Activated CD4-positive, alpha-beta memory T cell treated with anti-CD3 and anti-CD28 coated beads, Interleukin-2, amount 10 ng/mL, durations not matched to agents 7 days and 5 days (primary cell): ENCODE measurements at places on chromosomes 2 and 18.

GRCh38 chr2:55391615-55392242 lies 27.9 kb downstream of the CCDC88A start:
- no peak for DNase-seq

GRCh38 chr18:340044-340443 lies 72.2 kb upstream of the THOC1 start:
- no peak for DNase-seq

DNA sequence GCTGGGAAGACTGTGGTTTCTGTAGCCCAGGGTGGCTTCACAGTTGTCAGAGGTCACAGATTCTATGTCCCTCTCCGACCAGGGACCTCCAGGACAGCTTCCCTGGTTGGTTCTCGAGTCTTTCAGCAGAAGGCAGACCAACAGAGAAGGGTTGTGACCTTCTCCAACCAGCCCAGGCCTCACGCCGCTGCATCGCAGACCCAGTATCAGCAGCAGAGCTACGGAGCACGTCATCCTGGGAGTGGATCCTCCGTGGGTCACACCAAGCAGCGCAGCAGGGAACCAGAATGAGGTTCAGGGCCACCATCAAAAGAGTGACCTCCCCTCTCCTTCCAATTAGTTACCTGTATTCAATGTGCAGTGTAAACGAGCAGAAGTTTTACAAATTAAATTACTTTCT lies 49.3 kb downstream of the ST3GAL5 start:
- DNase-seq, result no peak

- no peak for DNase-seq
Observed at GRCh38 chr2:100302585-100302892, 19.8 kb downstream of the LONRF2 start.

DNA sequence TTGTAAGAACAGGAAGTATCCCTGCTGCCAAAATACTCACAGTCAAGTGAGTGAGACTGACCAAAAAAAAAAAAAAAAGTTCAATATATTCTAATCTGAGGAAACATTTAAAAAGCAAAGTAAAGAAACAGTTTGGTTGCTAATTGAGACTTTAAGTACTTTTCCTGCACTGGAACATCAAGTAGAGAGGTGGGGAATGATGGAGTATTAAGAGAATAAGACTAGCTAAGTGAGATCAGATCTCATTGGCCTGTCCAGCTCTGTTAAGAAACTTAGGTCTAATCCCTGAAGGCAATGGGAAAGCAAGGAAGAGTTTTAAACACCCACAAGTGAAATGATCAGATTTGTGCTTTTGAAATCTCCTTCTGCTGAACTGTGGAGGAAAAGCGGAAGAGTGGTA lies 27.8 kb upstream of the MAP4K3 start:
- no peak for DNase-seq

GRCh38 chr2:25066455-25066854 lies 24.6 kb downstream of the EFR3B start:
- no peak for DNase-seq

DNA sequence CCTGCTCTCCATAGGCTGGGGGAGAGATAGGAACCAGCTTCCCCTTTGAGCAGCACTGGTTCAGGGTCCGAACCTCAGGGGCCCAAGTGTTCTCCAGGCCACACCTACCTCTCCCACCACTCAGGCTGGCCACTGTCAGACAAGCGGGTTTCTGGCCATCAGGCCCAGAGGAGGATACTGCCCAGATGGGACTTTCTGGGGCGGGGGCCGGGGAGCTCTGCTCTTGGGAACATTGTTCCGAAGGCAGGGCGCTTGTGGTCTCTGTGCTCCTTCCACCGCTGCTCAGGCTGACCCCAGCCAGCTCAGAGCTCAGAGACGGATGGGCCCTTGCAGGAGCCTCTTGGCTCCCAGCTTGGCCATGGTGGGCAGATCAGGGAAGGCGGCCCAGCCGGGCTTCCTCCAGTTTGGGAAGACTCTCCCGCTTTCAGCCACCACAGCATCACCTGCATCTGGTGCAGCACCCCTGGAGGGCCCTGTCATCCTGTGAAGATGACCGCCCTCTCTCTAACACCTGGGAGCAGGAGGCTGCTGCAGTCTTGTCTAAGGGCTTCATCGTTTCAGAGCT lies 5.2 kb upstream of the TRAF3IP1 start:
- DNase-seq, result no peak

DNA sequence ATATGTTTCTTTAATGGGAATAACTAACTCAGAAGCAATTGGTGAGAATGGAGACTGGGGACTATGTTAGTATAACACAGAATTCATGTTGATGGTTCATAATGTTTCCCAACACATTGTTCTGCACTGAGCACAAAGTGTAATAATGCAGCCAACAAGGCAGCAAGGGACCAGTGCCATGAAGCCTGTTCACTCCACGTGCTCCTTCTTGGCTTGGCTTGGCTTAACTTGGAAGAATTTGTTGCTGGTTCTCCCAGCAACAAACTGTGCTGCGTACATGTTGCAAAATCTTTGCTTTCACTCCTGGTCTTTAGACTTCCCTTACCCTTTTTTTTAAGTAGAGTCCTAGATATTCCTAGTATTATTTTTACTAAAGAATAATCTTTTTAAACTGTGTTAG lies 129.7 kb downstream of the MAP3K20 start:
- no peak for DNase-seq
